ENCODE measurements at places on chromosomes 2 and 18. TPM values are rescaled to one million over a fixed set of nuclear protein-coding genes. Genes with fewer than 3 reads are reported as not detected.

- DNase-seq: no peak
- no peaks in the 10 kb centered on the region for H3K27me3 ChIP-seq
- H3K4me1 ChIP-seq: peaks cover 3% of the 10 kb centered on the region
Measured at GRCh38 chr18:23353459-23353858, 99.6 kb upstream of the RIOK3 start.

- H3K27me3 ChIP-seq: no peaks in the 10 kb centered on the region
- no peaks in the 10 kb centered on the region for H3K4me1 ChIP-seq
- no peak overlapping the region for H3K27ac ChIP-seq
- no peak overlapping the region for H3K4me3 ChIP-seq
Measured at GRCh38 chr2:200319548-200320337, 13.2 kb downstream of the SPATS2L start.

GRCh38 chr2:135762530-135762929 lies 20.9 kb downstream of the UBXN4 start:
- no peaks in the 10 kb centered on the region for H3K4me1 ChIP-seq
- no peak overlapping the region for H3K4me3 ChIP-seq
- no peaks in the 10 kb centered on the region for H3K27me3 ChIP-seq
- DNase-seq: no peak
- no peak overlapping the region for H3K27ac ChIP-seq
- peaks cover 43% of the 10 kb centered on the region for H3K36me3 ChIP-seq

DNA sequence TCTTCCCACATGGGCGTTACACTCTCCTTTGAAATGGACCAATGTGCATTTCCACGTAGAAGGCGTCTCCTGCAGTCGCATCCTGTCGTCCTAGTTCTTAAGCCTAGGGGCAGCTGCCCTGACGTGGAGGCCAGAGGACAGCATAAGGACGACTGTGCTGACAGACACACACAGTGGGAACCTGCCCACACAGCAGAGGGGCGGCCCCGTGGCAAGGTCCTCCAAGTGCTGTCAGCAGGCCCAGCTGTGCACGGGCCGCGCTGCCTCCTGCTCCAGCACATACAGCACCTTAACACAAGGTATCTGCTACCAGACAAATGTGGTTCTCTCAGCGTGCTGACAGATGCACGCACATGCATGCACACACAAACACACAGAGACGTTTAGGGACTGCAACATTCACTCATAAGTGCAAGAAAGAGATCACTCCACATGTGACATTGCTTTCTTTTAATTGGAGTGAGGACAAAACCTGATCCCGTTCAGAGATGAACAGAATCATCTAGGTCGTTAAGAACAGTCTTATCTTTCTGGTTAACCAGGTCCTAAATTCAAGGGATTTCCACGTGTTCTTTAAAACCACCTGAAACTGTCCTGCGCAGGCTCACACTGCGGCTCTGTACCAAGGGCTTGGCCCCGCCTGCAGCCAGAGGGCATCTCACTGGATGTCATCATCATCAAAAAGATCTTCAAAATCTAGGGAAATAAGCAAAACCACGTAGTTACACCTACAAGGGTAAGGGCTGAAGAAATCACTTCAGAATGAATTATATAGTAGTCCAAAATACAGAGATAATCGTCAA lies 5.5 kb downstream of the COPS9 start:
- peaks cover 15% of the 10 kb centered on the region for H3K4me1 ChIP-seq
- H3K4me3 ChIP-seq: no peak overlapping the region
- no peak overlapping the region for H3K27ac ChIP-seq
- H3K36me3 ChIP-seq: peaks cover 42% of the 10 kb centered on the region

DNA sequence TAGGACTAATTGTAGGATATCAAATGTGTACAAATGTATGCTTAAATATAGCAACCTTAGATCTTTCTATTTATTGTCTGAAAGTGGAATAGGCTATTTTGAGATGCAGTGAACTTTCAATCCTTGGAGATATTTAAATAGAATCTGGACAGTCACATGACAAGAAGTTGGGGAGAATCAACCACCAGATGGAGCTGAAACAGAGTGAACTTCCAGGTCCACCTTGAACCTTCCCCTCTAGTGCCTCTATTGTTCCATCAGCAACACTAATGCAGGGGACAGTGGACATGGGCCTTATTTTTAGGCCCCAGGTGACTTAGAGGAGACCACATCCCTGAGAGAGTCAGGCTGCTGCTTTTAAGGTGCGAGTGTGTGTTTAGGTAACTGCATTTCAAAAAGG lies 37.0 kb upstream of the CRIM1 start:
- DNase-seq: no peak
- no peaks in the 10 kb centered on the region for H3K4me1 ChIP-seq
- H3K36me3 ChIP-seq: no peaks in the 10 kb centered on the region
- no peaks in the 10 kb centered on the region for H3K27me3 ChIP-seq
- H3K27ac ChIP-seq: no peak overlapping the region

DNA sequence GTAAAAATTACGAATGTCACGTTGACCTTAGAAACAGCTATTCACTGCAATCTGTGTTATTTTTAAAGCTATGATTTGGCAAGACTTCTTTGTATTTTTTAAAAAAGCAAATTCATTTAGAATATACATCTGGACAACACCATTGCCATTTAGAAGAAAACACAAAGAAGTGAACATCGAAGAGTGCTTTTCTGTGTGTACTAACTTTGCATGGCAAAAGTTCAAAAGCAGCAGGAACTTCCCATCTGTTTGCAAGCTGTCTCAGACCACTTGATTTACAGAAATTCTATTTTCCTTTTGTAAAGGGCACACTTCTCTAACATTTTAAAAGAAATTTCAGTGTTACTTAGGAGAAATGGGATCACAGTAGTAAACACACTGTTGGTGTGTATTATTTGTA lies 145.9 kb downstream of the CALCRL start:
- no peak overlapping the region for H3K4me3 ChIP-seq
- H3K36me3 ChIP-seq: no peaks in the 10 kb centered on the region
- no peaks in the 10 kb centered on the region for H3K4me1 ChIP-seq
- H3K27me3 ChIP-seq: no peaks in the 10 kb centered on the region
- DNase-seq: no peak

GRCh38 chr2:126635281-126635680 lies 20.7 kb upstream of the GYPC start:
- no peaks in the 10 kb centered on the region for H3K4me1 ChIP-seq
- H3K27ac ChIP-seq: no peak overlapping the region
- H3K4me3 ChIP-seq: no peak overlapping the region
- no peaks in the 10 kb centered on the region for H3K36me3 ChIP-seq
- DNase-seq: no peak

- H3K27ac ChIP-seq: no peak overlapping the region
- no peaks in the 10 kb centered on the region for H3K27me3 ChIP-seq
- no peak for DNase-seq
- H3K4me1 ChIP-seq: peaks cover 17% of the 10 kb centered on the region
Measured at GRCh38 chr2:95113464-95113863, 8.1 kb downstream of the MRPS5 start.

ETAA1 gene
- total RNA-seq: 15.1 TPM

ASPRV1 gene
- total RNA-seq: 2.0 TPM

EFHD1 gene
- 1.5 TPM for total RNA-seq

DNA sequence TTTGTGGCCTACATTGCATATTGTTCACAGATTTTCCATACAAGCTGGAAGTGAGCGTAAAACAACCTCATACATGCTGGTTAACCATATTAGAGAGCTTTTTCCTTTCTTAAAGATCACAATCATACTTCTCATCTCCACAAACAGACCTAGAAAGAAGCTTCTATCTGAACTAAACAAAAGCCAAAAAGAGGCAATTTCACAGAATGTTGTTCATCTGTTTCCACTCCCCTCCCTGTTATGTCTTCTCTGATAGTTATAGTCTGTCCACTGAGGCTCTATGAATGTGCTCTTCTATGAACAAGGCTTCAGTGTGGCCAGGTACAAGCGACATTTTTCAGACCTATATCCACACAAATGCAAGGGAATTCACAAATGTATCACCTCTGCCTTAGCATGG lies 63.4 kb downstream of the LDAH start:
- H3K4me3 ChIP-seq: no peak overlapping the region
- no peak for DNase-seq
- no peaks in the 10 kb centered on the region for H3K27me3 ChIP-seq
- H3K4me1 ChIP-seq: no peaks in the 10 kb centered on the region
- no peak overlapping the region for H3K27ac ChIP-seq

DNA sequence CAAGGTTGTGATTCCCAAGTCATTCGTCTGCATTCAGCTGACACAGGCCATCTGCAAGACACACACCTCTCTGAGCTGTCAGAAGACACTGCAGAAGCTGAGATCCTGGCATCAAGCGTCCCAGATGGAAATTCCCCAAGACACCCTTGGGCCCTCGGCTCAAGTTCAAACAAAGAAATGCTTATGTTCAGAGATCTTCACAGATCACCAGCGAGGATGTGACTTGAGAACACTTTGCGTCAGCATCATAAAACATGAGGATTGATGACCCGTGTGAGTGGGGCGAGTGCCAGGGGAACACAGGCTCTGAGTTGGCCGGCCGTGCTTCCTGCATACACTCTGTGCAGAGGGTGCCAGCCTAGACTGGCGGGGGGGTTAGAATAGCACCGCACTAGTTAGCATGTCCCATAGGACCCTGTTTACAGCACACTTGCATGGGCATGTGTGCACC lies 36.8 kb downstream of the KCNIP3 start:
- no peaks in the 10 kb centered on the region for H3K27me3 ChIP-seq
- no peak for DNase-seq
- no peak overlapping the region for H3K4me3 ChIP-seq

GRCh38 chr2:42446503-42447271 lies 47.1 kb downstream of the KCNG3 start:
- no peak overlapping the region for H3K4me3 ChIP-seq
- H3K36me3 ChIP-seq: no peaks in the 10 kb centered on the region
- H3K27me3 ChIP-seq: no peaks in the 10 kb centered on the region
- no peaks in the 10 kb centered on the region for H3K4me1 ChIP-seq
- no peak overlapping the region for H3K27ac ChIP-seq
- no peak for DNase-seq

DNA sequence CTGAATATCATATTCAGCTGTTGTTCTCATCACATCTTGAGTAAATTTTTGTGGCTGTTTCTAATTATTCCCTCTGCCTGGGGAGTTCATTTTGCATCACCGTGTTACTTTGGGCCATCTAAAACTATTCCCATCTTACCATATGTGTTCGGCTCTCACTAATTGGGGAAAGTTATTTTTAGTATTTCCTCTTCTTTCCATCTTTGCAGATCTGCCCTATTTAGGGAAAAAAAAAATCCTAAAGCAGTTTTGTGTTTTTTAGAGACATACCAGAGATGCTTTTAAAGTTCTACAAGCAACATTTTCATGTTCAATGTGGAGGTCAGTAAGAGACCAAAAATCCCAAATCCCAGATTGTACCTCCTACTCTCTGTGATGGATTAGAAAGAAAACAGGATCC lies 111.3 kb upstream of the NDUFV2 start:
- no peaks in the 10 kb centered on the region for H3K36me3 ChIP-seq
- H3K4me3 ChIP-seq: no peak overlapping the region
- DNase-seq: no peak
- H3K27ac ChIP-seq: no peak overlapping the region
- H3K27me3 ChIP-seq: no peaks in the 10 kb centered on the region
- H3K4me1 ChIP-seq: no peaks in the 10 kb centered on the region

PJVK gene
- total RNA-seq: 3.6 TPM

GRCh38 chr18:26901020-26901419 lies 35.5 kb upstream of the AQP4 start:
- no peak overlapping the region for H3K27ac ChIP-seq
- no peak for DNase-seq
- H3K4me3 ChIP-seq: no peak overlapping the region
- no peaks in the 10 kb centered on the region for H3K4me1 ChIP-seq

GRCh38 chr2:233816334-233816733 lies 38.0 kb downstream of the HJURP start:
- no peaks in the 10 kb centered on the region for H3K36me3 ChIP-seq
- no peak for DNase-seq
- H3K4me3 ChIP-seq: no peak overlapping the region

FEV gene
- total RNA-seq: not detected

DNA sequence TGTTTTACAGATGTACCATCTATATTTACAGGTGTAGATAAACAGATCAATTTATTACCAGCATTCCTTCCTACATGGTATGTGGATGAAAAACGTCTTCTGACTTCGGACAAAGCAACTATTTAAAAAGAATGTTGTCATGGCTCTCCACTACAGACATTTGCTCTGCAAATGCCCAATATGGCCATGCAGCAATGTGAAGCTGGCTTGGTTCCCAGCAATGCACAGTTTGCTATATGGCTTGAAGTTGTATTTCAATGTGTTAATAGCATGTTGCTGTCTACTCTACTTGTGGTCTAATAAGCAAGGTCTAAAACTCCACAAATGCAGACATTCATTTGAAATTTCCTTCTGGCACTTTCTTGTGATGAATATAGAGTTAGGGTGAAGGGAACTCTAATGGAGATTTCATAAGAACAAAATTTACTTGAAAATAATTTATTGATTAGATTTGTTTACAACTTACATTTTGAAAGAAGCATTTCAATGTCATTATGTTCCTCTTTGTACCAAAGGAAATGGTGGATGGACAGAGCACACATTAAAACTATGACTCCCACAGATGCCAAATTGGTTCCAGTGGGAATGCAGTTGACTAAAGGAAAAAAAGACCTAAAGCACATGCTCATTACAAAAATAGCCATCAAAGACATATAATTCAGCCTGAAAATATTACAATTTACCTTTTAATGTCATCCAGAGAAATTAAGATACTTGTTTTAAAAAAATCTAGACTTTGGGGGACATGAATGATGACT lies 234.0 kb downstream of the DYM start:
- no peak overlapping the region for H3K4me3 ChIP-seq
- H3K27ac ChIP-seq: no peak overlapping the region
- H3K27me3 ChIP-seq: no peaks in the 10 kb centered on the region
- peaks cover 18% of the 10 kb centered on the region for H3K4me1 ChIP-seq

DNA sequence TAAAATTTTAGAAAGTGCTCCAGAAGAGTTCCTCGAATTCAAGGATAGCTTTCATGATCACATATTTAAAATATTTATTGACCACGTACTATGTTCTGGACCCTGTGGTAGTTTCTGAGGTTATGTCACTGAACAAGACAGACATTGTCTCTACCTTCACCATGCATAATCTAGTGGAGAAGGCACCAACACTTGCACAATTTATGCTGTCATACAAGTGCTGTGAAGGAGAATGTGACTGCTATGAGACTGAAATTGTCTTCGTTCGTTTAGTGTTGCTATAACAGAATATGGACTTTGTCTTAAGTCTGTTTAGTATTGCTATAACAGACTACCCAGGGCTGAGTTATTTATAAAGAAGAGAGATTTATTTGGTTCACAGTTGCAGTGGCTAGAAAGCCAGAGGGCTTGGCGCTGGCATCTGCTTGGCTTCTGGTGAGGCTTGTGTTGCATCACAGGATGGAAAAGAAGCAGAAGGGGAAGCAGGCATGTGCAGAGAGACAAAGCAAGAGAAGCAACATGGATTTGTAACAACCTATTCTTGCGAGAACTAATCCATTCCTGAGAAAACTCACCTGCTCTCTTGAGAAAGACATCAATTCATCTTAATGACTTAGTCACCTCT lies 50.0 kb upstream of the RFX8 start:
- no peak overlapping the region for H3K27ac ChIP-seq
- DNase-seq: no peak
- H3K27me3 ChIP-seq: no peaks in the 10 kb centered on the region
